ENCODE measurements at places on chromosomes 6 and 20. TPM values are rescaled to one million over a fixed set of nuclear protein-coding genes. Genes with fewer than 3 reads are reported as not detected.

Gene ADGRF5
- not detected for total RNA-seq

Gene GRM1
- total RNA-seq, result not detected

Gene LY6G6D
- total RNA-seq, result not detected

Gene NINL
- total RNA-seq, result 2.5 TPM

Gene SLC4A11
- 1.9 TPM for total RNA-seq

Gene NKX2-4
- not detected for total RNA-seq

Gene PLG
- not detected for total RNA-seq

Gene KATNA1
- total RNA-seq, result 26.5 TPM

Gene SYTL3
- total RNA-seq, result 65.3 TPM

Gene OGFR
- total RNA-seq, result 81.1 TPM
